ENCODE measurements at places on chromosomes 4 and X. TPM values are rescaled to one million over a fixed set of nuclear protein-coding genes. Genes with fewer than 3 reads are reported as not detected.

The GSX2 gene
- total RNA-seq, result not detected

The CT45A7 gene
- total RNA-seq, result not detected

The TMEM156 gene
- 1.1 TPM for total RNA-seq

The SOX3 gene
- not detected for total RNA-seq

The PUDP gene
- 3.2 TPM for total RNA-seq

The SUPT20HL1 gene
- total RNA-seq, result under 0.01 TPM

The UGT2A3 gene
- not detected for total RNA-seq

- no peak for DNase-seq
Observed at GRCh38 chrX:79159800-79160199, 15.3 kb downstream of the GPR174 start.

DNA sequence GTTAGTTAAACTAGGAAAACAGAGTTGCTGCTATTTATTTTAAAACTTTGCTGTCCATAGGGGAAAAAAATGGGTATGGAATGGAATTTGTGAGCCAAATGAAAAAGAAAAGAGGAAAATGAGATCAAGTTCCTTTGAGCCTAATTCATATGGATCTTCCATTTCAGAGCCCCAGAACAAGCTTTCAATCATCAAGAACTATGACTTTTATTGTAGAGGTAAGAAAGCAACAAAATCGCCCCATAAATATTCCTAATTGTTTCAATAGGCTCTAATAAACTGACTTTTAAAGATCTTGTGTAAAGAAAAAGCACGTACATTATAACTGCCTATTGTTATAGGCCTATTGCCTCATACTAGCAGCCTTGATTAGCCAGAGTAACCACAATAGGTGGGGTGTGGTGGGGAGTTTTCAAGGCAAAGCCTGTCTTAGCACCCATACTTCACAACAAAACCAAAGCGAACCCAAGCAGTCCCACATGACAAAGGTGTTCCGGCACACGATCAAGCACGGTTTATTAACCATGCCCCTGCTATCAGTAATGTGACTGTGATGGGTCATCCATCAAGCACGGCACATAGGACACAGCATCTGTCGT is 44.4 kb downstream of the RBM47 start:
- no peak for DNase-seq

DNA sequence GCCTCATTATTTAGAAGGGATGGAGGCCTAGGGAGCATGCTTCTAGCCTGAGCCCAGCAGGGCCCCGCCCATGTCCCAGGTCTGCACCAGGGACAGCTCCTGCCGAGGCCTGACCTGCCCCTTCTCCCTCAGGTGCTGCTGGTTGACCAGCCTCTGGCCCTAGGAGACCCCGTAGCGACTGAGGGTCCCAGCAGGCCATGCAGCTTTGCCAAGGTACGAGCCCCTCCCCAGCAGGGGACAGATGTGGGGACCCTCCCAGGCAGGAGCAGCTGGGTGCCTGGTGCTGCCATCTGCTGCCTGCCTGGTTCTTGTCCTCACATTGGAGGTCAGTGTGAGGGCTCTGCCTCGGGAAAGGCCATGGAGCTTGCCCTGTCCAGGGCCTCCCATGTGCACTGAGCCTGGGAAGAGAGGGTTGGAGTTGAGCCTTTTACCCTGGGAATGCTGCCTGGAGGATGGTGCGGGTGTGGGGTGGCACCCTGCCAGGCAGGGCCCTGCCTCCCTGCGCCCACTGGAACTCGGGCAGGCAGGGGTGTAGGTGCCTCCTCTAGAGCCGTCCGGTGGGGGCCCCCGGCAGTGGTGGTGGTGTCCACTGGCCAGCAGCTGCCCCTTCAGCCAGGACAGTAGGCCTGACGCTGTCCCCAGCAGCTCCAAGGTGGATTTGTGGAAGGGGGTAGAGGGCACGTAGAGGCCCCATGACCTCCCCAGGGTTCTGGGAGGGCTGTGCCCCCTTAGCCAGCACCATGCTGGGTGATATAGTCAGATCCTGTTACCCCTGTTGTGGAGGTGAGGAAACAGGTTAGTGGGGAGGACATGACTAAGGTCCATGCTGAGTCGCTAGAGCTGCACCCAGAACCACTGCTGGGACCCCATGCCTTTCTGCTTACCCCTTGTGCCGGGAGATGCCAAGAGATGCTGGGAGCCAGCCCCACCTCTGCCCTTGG is 2.2 kb upstream of the MSANTD1 start:
- no peak for DNase-seq

DNA sequence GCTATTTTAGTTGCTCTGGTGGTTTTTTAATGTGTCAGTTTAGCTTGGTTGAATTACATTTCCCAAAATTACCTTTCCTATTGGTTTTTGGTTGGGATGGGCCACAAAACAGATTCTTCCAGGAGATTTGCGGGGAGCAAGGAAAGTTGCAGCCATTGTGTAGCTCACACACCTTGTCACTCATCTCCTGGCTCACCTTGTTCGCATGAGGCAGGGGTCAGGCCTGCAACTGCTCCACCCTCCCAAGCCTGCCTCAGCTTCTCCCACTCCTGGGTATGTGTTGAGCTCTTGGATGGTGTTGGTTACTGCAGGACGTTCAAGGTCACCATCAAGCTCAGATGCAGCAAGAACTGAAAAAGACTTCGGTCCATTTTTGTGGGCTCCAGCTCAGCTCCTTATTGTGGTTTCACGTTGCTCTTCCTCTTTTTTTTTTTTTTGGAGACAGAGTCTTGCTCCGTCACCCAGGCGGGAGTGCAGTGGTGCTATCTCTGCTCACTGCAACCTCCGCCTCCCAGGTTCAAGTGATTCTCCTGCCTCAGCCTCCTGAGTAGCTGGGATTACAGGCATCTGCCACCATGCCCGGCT is 95.6 kb upstream of the METTL14 start:
- DNase-seq, result no peak

- DNase-seq, result no peak
Observed at GRCh38 chr4:116400480-116400879, 684.9 kb downstream of the TRAM1L1 start.

DNA sequence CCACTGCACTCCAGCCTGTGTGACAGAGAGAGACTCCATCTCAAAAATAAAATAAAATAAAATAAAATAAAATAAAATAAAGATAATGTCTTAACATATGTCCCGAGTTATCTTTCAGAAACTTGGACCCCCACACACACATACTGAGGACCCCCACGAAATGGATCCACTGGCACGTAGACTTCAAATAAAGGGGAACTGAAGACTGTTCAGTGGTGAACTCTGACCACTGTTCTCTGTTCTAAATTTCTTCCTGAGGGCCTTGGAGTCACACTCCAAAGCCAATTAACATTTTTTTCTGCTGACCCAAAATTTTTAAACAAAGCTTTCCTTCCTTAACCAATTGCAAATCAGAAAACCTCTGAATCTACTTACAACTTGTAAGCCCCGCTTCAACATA is 43.5 kb upstream of the PRDX4 start:
- no peak for DNase-seq

DNA sequence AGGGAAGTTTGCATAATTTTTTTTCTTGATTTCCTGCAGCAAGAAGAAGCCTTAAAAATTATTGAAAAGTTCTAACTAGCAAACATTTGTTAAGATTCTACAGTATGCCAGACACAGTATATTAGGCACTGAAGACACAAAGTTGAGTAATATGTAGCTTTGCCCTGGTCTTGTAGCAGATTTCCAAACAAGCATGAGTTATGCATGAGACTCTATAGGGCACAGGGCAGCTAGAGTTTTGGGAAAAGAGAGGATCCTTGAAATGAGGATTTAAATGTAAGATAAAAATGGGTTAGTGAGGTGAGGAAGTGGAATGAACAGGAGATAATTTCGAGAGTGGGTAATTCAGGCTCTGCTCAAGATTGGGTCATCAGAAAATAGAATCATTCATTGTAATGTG is 8.6 kb upstream of the GPRIN3 start:
- no peak for DNase-seq

- no peak for DNase-seq
Observed at GRCh38 chr4:83216959-83217683, 67.5 kb downstream of the COQ2 start.

- no peak for DNase-seq
Observed at GRCh38 chr4:80322716-80323115, 12.8 kb upstream of the CFAP299 start.

GRCh38 chrX:68894513-68895340 is 65.9 kb downstream of the EFNB1 start:
- peak; percentile 91 for DNase-seq

- DNase-seq, result no peak
Observed at GRCh38 chr4:101178731-101179130, 168.6 kb downstream of the PPP3CA start.

DNA sequence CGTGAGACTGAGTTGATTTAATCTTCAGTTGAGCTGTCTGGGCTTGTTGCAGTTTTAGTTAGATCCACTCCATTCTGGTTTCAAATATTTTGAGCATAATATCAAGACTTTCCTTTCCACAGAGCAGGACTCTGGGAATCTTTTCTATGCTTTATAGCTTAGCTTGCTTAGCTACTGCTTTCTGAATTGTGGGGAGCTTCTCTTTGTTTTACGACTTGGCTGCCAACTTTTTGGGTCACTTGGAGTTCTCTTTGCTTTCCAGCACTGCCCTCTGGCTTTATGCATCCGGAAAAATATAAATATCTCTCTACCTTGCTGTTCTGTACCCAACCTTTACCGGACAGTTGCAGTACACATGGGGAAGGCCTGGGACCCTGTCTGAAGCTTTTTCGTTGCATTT is 292.1 kb downstream of the STIM2 start:
- no peak for DNase-seq

- DNase-seq, result no peak
Observed at GRCh38 chr4:89482251-89482650, 174.7 kb upstream of the GPRIN3 start.

DNA sequence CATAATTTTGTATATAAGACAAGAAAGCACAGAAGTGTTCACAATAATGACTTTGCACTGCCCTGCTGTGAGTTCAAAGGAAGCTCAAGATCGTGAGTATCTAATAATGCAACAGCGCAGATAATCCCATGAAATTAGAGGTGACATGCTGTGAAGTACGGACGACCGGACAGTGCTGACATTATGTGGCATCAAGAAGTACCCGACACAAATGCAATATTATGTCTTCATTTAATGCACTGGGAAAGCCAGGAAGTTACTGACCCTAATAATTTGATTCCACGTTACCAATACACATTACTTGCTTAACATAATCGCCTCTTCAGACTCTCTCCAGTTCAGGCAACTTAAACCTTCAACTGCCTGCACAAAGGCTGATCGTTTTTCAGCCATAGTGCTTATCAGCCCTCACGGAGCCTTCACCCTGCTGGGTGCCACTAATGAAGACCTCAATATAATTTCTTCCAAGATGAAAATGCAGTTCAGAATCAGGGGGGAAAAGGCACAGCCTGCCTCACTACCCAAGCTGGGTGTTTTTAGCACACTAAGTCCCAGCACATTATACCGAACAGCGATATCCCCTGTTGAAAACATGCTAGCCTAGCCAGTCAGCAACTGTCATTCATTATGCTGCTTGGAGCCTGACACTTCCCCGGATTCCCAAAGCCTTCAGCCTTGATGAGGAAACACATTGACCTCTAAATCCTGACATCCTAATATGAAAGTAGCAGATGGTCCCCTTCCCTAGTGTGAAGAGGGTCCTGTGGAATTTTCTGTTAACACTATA is 56.1 kb downstream of the SLC7A11 start:
- DNase-seq, result no peak

DNA sequence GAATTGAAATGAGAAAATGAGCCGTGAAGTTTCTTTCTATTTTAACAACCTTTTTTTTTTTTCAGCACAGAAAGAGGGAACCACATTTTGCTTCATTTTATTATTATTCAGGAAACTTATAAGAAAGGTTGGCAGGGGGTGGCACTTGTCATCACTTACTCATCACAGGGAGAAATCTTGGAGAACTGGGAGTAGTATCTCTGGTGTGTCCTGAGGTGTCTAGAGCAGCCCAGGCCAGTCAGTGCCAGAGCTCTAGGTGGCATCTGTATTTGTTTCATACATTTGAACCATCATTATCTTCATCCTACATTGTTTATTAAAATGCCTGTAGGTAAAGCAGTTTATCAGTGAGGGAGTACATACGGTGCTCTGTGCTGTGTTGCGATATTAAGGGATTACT is 43.8 kb upstream of the ARHGAP24 start:
- DNase-seq, result no peak

GRCh38 chr4:149752729-149753128 is 62.9 kb downstream of the IQCM start:
- no peak for DNase-seq

- DNase-seq, result no peak
Observed at GRCh38 chr4:181938631-181939030, 304.6 kb upstream of the TENM3 start.

- no peak for DNase-seq
Observed at GRCh38 chrX:1223242-1223600, 10.8 kb upstream of the CRLF2 start.

All from hematopoietic multipotent progenitor cell (in vitro differentiated cells).